Mesenchymal stem cell (in vitro differentiated cells and primary cell): ENCODE measurements at places on chromosomes 2 and 18.

DNA sequence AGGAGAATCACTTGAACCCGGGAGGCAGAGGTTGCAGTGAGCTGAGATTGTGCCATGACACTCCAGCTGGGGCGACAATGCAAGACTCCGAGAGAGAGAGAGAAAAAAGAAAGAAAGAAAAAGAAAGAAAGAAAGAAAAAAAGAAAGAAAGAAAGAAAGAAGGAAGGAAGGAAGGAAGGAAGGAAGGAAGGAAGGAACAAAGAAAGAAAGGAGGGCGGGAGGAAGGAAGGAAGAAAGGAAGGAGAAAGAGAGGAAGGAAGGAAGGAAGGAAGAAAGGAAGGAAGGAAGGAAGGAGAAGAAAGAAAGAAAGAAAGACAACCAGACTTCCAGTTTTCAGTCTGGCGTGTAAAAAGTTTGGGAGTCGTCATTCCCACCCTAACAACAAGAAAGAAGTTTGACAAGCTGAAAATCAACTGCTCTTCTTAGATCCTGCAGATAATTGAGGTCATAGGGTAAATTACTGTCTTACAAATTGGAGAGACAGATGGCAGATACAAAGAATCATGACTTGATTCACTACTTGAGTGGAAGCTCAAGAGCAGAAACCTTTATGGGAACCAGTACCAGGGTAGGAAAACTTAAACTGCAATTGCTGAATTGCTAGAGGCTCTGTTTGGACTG lies 15.1 kb upstream of the CYP27C1 start:
- DNase-seq, result no peak

GRCh38 chr2:219536425-219536824 lies 7.2 kb downstream of the CHPF start:
- no peak for DNase-seq

- DNase-seq, result no peak
These were observed 55.0 kb upstream of the ITM2C start for GRCh38 chr2:230809677-230810251.

GRCh38 chr2:148524519-148524919 lies 120.0 kb upstream of the EPC2 start:
- DNase-seq, result no peak

GRCh38 chr2:107020392-107020791 lies 134.4 kb upstream of the ST6GAL2 start:
- peak; percentile 9 for DNase-seq

- no peak for DNase-seq
These were observed 5.4 kb downstream of the LBH start for GRCh38 chr2:30236591-30237238.

DNA sequence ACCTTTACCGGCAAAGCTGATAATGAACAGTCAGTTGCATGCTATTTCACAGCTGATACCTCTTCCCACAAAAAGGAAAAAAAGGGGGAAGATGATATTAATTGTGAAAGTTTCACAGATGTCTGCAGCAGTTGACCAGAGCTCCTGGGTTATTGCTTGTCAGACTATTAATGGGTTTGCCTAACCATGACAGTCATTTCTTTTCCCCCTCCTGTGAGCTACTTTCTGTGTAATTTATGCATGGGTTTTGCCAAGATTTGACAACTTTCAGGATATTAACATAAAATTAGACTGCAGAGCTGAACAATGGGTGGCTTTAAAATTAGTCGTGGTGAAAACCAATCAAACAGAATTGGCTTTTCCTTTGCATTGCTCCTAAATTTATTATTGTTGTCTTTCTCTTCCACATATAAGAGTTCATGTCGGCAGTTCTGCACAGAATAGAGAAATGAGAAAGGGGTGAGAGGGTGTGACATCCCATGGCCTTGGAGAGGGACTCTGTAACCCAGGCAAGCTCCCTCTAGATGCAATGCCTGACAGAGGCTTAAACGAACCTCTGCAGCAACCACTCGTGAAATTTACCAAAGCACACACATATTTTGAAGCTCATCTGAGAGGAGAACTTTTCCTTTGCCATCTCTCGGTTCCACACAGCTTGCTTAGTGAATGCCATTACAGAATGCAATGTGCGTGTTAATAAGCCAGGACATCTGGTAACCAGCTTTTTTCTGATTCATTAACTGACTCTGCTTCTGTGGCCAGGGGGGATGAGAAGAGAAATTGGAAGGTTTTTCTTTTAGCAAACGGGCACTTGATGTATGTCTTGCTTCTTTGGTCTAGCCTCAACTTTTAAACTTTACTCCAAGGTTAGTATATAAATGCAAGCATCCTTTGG lies 82.2 kb upstream of the ITGA4 start:
- DNase-seq, result no peak

DNA sequence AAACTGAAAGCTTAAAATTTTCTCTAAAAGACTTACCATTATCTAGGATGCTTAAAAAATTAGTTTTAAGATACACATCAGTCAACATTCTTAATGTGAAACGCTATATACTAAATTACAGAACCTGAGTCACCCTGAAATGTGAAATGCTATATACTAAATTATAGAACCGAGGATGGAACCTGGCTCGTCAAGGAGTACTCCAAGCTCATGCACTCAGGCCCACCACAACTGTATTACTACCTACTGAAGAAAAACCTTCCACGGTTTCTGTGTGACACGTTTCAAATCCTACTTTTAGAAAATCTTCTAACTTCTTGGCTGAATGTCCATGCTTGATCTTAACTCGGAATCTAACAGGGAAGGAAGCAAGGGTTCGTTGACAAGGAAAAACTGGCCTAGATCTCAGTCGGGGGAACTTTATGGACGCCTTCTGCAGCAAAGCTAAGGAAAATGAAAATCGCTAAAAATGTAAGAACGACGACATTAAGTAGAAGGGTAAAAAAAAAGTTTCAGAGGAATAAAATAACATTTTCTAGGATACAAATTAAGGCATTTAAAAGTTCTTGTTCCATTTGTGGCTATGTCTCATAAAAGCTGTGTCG lies 1.4 kb downstream of the PRKD3 start:
- no peak for DNase-seq

DNA sequence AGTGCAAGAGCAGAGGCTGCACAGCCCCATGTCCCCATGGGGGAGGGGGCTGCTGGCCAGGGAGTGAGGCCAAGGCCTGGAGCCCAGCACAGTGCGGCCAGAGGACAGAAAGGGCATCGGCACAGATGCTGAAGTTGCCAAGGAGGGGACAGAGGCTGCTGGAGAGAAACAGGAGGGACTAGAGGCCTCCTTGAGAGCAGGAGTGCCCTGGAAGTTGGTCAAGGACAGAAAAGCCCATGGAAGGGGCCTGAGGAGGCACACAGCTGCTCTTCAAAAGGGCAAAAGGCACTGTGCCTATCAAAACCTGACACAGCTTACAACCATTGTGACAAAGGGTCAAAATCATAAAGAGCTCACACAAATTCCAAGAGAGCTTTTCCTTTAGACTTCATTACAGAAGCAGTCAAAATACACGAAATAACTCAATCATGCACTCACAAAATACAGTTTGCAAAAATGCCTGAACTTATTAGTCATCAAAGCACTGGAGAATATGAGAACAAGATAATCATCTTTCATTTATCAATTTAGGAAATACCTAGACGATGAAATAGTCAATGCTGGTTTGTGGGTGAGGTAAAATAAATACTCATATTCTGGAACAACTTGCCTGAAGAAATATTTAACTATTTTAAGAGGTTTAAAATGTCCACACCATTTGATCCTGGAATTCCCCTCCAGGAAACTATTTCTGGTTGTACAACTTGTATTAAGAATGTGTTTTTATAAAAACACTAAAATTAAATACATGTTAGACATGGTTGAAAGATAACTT lies 79.6 kb downstream of the USP40 start:
- peak; percentile 58 for DNase-seq
